ENCODE measurements at places on chromosomes 11 and 22. TPM values are rescaled to one million over a fixed set of nuclear protein-coding genes. Genes with fewer than 3 reads are reported as not detected.

CDHR5 gene
- total RNA-seq = 0.21 TPM

GRCh38 chr11:10005955-10006525 is 288.0 kb downstream of the SBF2 start:
- no peak for DNase-seq

DNA sequence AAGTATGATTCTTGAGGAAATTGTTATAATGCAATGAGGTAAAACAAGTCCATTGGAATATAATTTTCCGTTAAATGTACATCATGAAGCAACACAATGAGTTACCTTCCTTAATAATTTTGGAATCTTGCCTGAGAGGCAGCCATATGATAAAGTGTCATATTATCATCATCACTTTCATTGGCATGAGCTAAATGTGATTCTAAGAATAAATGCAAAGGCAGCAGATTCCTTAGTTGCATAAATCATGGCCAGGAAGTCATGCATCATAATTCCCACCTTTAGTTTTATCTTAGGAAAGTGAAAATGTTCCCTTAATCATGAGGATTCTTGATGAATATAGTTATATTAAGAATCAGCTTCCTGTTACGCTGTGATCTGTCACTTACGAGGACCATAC is 14.2 kb upstream of the MMP1 start:
- DNase-seq = no peak

GRCh38 chr11:120028897-120029258 is 109.0 kb downstream of the TRIM29 start:
- no peak for DNase-seq

LRRC10B gene
- not detected for total RNA-seq

Measured in HepG2 (cell line).